ENCODE measurements at places on chromosomes 2 and 18.

GRCh38 chr18:32759611-32760167, 13.1 kb downstream of the KLHL14 start:
- DNase-seq, result no peak

DNA sequence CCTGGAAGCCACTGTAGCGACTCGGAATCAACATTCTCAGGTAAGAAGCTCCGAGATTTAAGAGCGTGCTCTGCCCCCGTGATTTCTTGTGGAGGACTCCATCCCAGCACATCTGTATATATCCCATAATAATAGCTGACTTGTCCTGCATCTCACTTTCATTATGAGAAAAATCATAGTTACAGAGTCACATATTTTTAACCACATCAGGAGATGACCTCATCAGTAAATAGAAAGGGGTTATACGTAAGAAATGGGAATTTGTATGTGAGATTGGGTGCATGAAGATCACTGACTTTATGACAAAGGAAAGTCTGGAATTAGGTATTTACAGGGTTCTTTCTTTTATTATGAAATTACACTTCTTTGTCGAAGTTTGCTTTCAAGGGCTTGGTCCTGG, 16.4 kb upstream of the TMEM18 start:
- DNase-seq, result no peak

GRCh38 chr2:132979339-132980093, 309.5 kb upstream of the LYPD1 start:
- DNase-seq, result no peak

- DNase-seq, result no peak
These were observed 249.0 kb upstream of the OSR1 start for GRCh38 chr2:19607400-19607799.

- no peak for DNase-seq
These were observed 235.5 kb upstream of the SIX3 start for GRCh38 chr2:44705876-44706480.

DNA sequence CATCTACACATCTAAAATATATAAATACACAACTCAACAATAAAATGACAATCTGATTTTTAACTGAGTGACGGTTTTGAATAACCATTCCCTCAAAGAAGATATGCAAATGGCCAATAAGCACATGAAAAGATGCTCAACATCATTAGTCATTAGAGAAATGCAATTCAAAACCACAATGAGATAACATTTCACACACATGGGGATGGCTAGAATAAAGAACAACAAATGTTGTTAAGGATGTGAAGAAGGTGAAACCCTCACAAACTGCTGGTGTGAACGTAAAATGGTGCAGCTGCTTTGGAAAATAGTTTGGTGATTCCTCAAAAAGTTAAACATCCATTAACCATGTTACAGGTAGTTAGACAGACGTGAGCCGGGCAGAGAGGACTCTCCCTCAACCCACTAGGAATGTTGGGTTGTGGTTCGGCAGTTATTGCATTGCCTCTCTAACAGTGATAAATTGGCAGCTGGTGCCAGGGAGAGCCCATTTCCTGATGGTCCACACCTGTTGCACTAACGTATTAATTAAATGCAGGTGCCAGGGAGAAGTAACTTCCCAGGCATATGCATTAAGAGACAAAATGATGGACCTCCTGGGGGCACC, 22.3 kb upstream of the DUSP2 start:
- no peak for DNase-seq

- DNase-seq, result no peak
These were observed 123.2 kb downstream of the PHLPP1 start for GRCh38 chr18:62838475-62839098.

- no peak for DNase-seq
These were observed 72.0 kb downstream of the DNER start for GRCh38 chr2:229642371-229642770.

DNA sequence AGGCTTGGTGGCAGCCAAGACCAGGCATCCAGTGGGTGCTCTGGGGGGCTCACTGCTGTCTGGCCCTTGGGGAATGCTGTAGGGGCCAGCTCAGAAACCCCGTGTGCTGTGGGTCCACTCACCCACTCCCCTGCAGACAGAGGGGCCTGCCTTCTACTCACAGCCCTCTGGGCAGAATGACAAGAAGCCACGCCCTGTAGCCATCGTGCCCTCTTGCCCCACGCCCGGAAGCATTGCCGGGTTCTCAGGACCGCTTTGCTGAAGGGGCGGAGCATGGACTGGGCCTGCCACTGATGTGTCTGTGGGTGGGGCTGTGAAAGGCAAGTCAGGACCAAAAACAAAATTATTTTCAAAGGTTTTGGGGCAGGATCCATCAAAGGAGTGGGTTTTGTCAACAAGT, 27.8 kb downstream of the GLI2 start:
- DNase-seq, result no peak

DNA sequence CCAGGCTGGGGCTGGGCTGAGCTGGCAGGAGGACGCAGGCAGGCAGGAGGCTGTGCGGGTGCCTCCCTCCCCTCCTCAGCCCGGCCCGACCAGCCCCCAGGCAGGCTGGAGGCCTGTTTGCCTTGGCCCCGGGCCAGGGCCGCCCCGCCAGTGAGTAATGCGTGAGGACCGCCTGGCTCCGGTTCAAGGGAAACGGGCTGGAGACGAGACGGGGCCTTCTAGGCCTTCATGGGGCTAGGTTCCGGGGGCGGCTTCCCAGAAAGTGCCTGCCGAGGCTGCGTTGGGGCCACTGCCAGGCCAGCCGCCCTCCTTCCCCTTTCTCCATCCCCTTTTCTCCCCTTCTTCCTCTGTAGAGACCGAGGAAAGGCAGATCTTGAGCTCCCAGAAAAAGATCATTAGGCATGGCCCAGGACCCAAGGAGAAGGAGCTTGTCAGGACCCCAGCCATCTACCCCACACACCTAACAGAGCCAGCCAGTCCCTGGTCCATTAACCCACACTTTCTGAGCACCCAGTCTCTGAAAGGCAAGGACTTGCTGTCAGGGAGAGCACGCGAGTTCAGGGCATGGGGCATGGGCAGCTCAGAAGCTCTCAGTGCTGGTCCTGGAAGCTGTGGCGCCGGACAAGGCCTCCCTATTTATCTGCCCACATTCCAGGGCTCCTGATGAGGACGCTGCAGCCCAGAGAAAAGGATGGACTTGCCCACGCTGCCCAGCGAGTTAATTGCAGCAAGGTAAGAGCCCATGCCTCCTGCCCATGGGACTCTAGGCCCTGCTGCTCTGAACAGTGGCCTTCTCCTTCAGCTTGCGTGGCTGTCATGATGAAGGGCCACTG, 48.5 kb downstream of the SMAD7 start:
- DNase-seq, result no peak

DNA sequence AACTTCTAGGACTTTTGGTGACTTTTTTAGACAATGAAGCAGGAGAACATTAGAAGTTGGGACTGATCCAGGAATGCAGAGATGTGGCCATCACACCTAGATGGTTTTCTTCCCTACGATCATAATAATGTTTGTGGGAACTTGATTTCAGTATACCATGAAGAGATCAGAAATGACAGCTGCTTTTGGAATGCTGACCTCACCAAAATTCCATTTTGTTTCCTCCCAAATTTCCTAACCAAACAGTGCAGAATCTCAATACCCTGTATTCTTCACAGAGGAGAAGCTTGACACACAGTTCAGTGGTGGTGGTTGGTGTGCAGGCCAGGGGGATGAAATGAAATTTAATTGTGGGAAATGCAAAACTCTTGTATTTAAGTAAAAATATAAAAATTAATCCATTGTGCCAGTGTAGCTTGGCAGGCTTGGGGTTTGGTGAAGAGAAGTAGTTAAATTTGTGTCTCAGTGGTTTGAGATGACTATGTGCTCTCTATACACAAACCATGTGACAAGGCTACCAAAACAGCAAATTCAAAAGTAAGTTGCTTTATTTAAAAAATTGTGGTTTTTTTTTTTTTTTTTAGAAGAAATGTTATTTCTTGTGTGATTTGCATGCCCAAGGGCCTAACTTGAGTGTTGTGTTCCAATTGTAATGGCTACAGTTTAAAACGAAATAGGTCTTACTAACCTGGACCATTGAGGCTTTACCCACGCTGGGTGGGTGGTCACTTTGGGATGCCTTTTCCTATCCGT, 252.4 kb downstream of the LPIN1 start:
- DNase-seq, result no peak

All from effector memory CD4-positive, alpha-beta T cell (primary cell).